PC-3 (cell line): ENCODE measurements at places on chromosomes 1 and 21. TPM values are rescaled to one million over a fixed set of nuclear protein-coding genes. Genes with fewer than 3 reads are reported as not detected.

DNA sequence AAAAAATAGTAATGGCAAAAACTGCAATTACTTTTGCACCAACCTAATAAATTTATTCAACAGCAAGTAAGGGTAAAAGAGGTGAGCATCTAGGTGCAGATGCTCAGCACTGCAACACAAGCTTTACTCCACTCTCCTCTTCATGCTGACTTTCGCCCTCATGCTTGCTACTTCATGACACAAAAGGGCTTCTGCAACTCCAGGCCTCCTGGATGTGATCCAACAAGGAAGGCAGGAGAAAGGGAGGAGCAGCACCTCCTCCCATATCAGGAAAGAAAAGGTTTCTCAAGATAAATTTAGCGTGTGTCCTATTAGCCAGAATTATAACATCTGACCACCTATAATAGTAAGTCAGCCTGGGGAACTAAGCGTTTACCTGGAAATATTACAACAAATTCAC, 11.6 kb downstream of the SYF2 start:
- no peak for DNase-seq
- H3K4me3 ChIP-seq, result no peak overlapping the region
- H3K27me3 ChIP-seq, result no peaks in the 10 kb centered on the region
- H3K4me1 ChIP-seq, result no peaks in the 10 kb centered on the region
- no peak overlapping the region for H3K27ac ChIP-seq

DNA sequence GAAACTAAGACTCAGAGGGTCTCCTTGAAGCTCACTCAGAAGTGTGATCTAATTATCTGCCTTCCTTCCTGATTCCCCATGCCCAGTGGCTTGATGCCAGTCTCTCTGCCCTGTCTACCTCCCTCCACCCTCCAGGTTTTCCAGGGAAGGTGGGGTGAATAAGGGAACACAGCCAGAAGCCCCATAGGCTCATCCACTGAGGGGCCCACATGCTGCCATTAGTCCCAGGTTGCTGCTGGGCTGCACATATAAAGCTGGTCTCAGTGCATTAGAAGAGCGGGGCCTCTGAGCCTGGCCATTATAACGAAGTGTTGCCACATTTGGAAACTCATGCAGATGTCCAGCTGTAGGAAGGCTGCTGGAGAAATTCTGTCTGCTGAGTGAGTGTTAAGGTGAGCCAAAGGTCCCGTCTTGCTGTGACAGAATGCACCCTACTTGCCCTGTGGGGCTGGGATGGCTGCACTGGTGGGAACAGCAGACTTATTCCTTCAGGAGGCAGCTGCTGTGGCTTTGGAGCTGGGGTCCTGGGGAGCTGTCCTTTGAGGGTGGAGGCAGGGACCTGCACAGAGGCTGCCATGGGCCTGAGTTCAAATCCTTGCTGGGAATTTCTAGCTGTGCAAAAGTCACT, 2.9 kb downstream of the ADORA1 start:
- no peak for DNase-seq
- H3K27me3 ChIP-seq, result peaks cover 24% of the 10 kb centered on the region
- H3K36me3 ChIP-seq, result no peaks in the 10 kb centered on the region
- H3K27ac ChIP-seq, result no peak overlapping the region

GRCh38 chr1:239247285-239247684, 139.1 kb upstream of the CHRM3 start:
- peaks cover 26% of the 10 kb centered on the region for H3K4me1 ChIP-seq
- no peaks in the 10 kb centered on the region for H3K27me3 ChIP-seq
- H3K4me3 ChIP-seq, result no peak overlapping the region
- no peak overlapping the region for H3K27ac ChIP-seq
- DNase-seq, result peak; percentile 49

DNA sequence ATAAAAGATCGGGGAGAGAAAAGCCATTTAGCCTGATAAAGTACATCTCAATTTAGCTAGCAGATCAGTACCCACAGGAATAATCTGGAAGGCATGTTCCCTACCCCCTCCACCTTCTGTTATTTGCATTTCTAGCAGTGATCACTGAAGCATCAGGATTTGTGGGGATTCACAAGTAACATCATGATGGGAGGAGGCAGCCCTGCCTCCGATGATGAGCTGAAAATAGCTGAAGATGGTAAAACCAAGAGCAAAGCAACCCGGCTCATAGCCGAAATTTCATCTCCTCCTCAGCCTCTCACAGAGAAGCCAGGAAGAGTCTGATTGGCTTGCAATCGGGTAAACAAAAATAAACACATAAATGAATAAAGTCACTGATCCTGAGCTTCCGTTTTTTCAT, 2.4 kb downstream of the CCSAP start:
- peaks cover 23% of the 10 kb centered on the region for H3K4me1 ChIP-seq
- no peaks in the 10 kb centered on the region for H3K36me3 ChIP-seq
- H3K4me3 ChIP-seq, result peak overlapping the region; percentile 96
- no peaks in the 10 kb centered on the region for H3K27me3 ChIP-seq

DNA sequence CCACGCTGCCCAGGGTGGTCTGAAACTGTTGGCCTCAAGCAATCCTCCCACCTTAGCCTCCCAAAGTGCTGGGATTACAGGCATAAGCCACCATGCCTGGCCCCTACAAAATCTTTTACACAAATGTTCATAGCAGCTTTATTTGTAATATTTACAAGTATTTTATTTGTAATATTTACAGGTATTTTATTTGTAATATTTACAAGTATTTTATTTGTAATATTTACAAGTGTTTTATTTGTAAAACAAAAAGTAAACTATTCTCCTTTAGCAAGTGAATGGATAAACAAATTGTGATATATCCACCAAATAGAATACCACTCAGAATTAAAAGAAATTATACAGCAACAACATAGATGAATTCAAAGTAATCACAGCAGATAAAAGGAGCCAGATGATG, 11.4 kb upstream of the FNBP1L start:
- DNase-seq, result no peak
- H3K4me3 ChIP-seq, result no peak overlapping the region

- H3K4me3 ChIP-seq, result peak overlapping the region; percentile 85
- DNase-seq, result peak; percentile 41
These were observed 559 bp downstream of the BACH1 start for GRCh38 chr21:29299046-29299915.

- no peaks in the 10 kb centered on the region for H3K36me3 ChIP-seq
- no peaks in the 10 kb centered on the region for H3K27me3 ChIP-seq
- peaks cover 27% of the 10 kb centered on the region for H3K4me1 ChIP-seq
- no peak overlapping the region for H3K27ac ChIP-seq
These were observed 43.9 kb downstream of the SNRPE start for GRCh38 chr1:203905275-203905674.

DNA sequence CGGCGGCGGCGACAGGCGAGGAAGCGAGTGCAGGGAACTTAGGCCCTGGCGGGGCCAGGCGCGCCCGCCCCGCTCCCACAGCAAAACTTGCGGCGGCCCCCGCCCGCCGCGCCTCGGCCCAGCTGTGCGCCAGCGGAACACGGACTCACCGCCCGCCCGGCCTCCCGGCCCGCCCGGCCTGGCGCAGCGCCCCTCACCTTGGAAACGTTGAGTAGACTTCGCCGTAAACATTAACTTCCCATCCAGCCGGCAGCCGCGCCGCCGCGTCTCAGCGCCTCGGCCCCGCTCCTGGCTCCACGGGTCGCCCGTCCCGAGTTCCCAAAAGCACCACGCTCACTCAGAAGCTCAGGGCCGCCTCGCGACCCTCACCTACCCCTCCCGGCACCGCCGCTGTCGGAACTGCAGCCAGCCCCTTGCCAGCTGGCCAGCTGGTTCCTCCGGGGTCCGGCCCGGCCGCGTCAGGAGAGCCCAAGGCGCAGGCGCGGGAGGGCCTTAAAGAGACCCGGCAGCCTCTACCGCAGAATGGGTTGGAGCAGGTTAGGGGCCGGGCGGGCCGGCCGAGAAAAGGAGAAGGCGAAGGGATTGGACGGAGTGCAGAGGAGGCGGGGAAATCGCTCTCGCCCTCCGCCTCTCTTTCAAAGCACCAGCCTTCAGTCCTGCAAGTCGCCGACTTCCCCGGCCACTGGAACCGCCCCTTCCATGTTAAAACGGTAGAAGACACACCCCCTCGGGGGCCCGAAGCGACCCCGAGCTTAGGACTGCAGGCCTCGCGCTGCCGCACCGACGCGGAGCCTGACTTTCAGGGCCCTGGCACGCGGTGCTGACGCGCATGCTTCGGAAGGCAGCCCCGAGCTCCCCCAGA, at the start of gene EVI5:
Gene EVI5, minus strand, starts transcription at position 470 of the 862 bp plus-strand sequence. CDS start 48,562 bp downstream, outside the sequence.
- peak within 1 kb of the TSS; percentile 94 for H3K4me3 ChIP-seq
- H3K27ac ChIP-seq, result peak within 1 kb of the TSS; percentile 49
- DNase-seq, result peak; percentile 97
- H3K4me1 ChIP-seq, result peaks cover 11% of the 10 kb centered on the region

DNA sequence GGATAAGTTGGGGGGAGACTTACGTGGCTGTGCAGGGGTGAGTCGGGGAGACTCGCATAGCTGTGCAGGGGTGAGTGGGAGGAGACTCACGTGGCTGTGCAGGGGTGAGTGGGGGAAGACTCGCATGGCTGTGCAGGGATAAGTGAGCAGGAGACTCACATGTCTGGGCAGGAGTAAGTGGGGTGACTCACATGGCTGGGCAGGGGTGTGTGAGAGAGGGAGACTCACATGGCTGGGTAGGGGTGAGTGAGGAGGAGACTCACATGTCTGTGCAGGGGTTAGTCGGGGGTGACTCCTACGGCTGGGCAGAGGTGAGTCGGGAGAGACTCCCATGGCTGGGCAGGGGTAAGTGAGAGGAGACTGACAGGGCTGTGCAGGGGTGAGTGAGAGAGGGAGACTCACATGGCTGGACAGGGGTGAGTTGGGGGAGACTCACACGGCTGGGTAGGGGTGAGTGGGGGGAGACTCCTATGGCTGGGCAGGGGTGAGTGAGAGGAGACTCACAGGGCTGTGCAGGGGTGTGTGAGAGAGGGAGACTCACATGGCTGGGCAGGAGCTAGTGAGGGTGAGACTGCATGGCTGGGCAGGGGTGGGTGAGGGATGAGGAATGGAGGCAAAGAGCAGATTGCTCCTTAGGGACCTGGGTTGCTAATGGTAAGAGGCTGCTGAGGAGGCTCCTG, 56.0 kb upstream of the ABCG1 start:
- no peaks in the 10 kb centered on the region for H3K4me1 ChIP-seq
- DNase-seq, result peak; percentile 12
- no peak overlapping the region for H3K27ac ChIP-seq
- H3K36me3 ChIP-seq, result no peaks in the 10 kb centered on the region

Gene CELF3
- total RNA-seq, result 0.07 TPM in 1 of 2 replicates, not detected in the other

Gene ST6GALNAC3
- total RNA-seq, result not detected in 2 replicates

Gene CFHR2
- not detected in 2 replicates for total RNA-seq

Gene RHD
- not detected in 2 replicates for total RNA-seq

Gene CACNA1S
- not detected in 2 replicates for total RNA-seq
